CD4-positive, alpha-beta T cell treated with Interleukin-21 for 1 hour (primary cell): ENCODE measurements at places on chromosomes 3 and 15.

DNA sequence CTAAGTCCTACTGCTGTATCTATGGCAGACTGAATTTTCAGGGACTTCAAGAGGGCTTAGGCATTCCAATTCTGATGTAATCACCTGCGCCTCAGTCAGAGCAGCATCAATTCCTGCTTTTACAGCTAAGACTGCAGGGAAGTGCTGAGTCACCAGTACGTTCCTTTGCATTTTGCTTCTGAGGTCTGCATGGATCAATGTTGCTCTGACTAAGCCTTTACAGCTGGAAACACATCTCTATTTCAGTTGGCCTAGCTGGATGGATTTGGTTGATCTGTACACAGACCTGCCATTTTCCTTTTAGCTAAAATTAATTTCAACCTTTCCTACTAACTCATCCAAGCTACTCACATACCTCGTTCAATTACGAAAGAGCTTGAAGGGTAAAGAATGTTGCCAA is 51.3 kb downstream of the ETV5 start:
- no peak for DNase-seq

- DNase-seq, result no peak
Measured at GRCh38 chr3:185216607-185216958, 37.3 kb downstream of the EHHADH start.

DNA sequence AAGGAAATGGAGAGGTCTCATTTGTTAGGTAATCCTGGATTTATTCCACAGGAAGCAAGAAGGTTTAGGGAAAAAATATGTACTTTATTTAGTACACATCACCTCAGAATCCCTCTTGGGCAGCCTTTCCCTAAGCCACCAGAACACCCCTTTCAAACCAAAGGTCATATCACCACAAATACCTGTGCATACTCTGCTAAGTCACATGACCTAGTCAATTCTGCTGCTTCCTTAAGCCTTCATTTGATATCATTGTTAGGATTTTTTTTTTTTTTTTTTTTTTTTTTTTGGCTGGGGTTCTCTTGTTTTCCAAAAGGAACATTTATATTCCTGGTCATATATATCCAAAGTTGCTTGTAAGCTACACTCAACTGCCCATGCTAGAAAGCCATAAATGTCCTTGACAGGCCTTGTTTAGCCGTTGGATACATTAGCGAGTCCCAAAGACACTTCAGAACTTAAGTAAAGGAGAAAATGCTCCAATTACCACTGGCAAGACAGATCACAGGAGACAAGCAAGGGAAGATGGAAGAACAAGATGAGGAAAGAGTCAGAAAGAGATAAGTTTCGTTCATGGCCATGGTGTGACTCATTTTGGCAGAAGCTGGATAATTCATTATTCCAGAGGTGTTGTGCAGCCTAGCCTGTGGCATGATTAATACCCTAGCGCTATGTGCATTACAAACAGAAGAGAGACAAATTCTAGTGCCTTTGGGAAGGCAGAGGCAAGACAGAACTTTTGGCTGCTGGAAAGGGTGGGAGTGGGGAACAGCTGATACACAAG is 155.6 kb upstream of the SLC2A2 start:
- no peak for DNase-seq

DNA sequence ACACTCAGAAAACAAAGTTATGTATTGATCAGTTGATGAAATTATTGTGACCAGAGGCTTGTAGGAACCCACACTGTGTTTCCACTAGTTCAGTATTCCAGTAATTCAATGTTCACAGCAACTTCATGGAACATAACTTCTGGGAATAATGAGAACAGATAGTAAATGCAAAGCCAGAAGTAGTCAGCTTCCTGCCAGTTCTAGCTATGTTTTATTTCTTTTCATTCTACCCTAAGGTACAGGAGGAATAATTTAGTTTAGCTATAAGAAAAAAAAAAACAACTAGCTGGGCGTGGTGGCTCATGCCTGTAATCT is 48.6 kb downstream of the ARHGEF26 start:
- no peak for DNase-seq
